ENCODE measurements at places on chromosomes 16 and 17.

GRCh38 chr17:78677303-78678221, 100.4 kb upstream of the DNAH17 start:
- DNase-seq = no peak

GRCh38 chr17:44995436-44996001, 27.4 kb upstream of the C1QL1 start:
- no peak for DNase-seq

DNA sequence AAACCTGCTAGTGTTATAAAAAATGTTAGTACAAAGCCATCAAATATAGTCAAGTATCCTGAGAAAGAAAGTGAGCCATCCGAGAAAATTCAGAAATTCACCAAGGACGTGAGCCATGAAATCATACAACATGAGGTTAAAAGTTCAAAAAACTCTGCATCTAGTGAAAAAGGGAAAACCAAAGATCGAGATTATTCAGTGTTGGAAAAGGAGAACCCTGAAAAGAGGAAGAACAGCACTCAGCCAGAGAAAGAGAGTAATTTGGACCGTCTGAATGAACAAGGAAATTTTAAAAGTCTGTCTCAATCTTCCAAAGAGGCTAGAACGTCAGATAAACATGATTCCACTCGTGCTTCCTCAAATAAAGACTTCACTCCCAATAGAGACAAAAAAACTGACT, 31.7 kb downstream of the RBBP6 start:
- no peak for DNase-seq

DNA sequence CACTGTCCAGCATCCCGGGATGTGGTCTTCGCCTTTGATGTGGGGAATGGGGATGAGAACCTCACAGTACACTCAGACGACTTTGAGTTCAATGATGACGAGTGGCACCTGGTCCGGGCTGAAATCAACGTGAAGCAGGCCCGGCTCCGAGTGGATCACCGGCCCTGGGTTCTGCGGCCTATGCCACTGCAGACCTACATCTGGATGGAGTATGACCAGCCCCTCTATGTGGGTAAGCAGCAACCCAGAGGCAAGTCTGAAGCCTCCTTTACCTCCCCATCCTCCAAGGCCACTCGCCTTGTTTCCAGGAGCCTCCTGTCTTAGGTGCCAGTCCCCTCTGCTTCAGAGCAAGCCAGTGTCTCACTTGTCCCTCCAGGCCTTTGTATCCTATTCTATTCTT, 10.2 kb downstream of the CNTNAP1 start:
- DNase-seq = no peak

DNA sequence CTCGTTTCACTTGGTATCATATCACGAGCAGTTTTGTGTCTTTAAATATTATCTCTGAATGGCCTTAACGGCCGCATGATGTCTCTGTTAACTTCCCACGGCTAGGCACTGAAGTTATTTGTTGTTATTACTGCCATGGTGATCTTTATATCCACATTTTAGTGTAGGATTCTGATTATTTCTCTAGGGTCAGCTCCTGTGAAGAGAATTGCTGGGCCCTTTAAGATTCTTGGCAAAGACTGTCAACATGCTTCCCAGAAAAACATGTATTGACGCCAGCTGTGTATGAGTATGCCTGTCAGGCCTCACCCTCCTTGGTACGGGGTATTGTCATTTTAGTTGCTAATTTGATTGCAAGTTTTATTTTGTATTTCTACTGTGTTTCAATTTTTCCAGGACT, 263.5 kb downstream of the SNX29 start:
- DNase-seq = no peak

DNA sequence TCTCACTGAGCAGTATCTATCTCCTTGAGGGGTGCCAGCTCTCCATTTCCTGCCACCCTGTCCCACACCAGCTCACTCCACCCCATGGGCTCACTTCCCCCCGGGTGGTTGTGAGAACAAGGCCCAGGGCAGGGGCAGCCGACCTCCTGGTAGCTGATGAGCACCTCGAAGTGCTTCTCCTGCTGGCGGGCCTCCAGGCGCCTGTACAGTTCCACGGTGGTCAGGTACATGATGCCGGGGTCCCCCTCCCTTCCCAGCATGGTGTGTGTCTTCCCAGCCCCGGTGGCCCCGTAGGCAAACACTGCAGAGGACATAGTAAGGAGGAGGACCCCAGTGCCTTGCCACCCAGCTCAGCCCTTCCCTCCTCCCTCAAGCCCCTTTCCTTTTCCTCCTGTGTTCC, 12.5 kb downstream of the KIF18B start:
- DNase-seq = no peak

DNA sequence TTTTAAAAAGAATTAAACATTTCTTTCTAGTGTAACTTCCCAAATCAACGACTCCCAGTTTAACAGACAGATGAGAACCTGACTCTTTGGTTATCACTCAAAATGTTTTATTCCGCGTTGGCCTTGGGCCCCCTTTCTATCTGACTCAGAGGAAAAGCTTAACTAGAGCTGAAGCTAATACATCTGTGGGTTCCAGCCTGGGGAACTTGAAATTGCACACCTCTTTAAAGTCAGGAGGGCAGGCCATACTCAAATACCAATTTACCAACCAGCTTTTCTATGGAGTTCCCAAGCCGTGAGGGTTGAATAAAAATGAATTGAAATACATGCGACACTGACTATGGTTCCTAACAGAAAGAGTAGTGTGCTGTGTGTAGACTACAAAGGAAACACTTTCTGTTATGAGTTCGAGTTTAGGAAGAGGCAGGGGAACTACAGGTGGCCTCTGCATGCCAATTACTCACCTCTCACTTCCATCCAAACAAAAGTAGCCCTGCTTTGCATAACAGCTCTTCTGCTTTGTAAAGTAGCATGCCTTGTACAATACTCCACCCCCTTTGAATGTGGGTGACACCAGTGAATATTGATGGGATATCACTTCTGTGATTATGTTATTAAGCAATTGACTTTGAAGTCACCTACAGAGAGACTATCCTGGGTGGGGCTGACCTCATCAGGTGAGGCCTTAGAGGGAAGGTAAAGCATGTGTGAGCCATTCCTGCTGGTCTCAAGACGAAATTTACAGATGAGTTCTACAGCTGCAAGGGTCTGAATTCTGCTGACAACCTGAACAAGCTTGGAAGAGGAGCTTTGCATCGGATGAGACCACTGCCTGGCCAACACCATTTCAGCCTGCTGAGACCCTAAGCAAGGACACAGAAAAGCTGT, 92.1 kb downstream of the WDR59 start:
- no peak for DNase-seq

DNA sequence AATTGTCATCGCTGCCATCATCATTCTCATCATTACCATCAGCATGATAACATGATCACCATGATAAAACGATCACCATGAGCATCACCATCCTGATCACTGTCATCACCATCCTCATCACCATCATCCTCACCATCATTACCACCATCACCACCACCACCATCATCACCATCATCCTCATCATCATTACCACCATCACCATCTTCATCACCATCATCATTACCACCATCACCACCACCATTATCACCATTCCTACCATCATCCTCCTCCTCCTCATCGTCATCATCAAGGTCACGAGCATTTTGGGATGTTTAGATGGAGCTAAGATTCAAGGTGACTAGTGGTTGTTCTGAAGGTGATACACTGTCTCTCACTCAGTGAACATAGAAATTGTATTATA, 221.0 kb downstream of the FOXL1 start:
- no peak for DNase-seq

GRCh38 chr16:4613636-4614570, 785 bp downstream of the UBALD1 start:
- no peak for DNase-seq

GRCh38 chr17:19986941-19987861, 9.6 kb upstream of the AKAP10 start:
- no peak for DNase-seq

GRCh38 chr17:33080091-33080490, 88.4 kb downstream of the SPACA3 start:
- no peak for DNase-seq

- no peak for DNase-seq
These were observed 22.9 kb downstream of the CLUH start for GRCh38 chr17:2688351-2689342.

GRCh38 chr16:51820176-51820575, 669.1 kb upstream of the SALL1 start:
- no peak for DNase-seq

- no peak for DNase-seq
These were observed 14.2 kb downstream of the SPHK1 start for GRCh38 chr17:76398523-76399174.

DNA sequence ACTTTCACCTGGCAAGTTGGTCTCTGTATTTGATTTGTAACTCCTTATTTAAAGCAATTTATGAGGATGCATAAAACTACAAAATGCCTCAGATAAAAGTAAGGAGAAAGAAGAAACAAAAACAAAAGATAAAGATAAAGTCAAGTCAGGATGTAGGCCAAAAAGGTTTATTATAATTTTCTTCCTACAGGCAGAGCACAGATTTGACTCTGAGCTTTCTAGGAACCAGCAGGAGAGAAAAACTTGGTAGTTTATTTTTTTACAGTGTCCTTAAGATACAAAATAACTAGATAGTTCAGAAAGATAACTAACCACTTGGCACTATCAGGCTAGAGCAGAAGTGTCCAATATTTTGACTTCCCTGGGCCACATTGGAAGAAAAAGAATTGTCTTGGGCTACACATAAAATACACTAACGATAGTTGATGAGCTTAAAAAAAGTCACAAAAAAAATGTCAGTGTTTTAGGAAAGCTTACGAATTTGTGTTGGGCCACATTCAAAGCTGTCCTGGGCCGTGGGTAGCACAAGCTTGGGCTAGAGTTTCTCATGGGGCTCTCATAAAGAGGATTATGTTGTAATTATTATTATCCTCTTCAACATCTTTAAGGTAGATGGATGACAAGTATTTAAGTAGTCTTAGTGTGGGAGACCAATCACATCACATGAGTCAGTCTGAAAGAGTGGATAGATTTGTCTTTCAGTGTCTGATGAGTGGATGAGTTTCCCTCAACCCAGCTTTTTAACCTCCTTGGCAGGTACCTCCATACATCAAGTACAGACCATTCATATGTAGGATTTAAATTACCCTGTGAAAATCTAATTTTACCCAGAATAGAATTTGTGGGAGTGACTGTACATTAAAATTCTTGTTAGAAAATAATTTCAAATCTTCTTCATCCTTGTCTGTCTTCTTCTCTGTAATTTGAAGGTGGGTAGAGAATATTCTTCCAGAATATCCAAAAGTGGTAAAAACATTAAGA, 17.0 kb downstream of the PAFAH1B1 start:
- DNase-seq = no peak

GRCh38 chr17:5097101-5097834, 14.4 kb downstream of the ZNF232 start:
- no peak for DNase-seq

DNA sequence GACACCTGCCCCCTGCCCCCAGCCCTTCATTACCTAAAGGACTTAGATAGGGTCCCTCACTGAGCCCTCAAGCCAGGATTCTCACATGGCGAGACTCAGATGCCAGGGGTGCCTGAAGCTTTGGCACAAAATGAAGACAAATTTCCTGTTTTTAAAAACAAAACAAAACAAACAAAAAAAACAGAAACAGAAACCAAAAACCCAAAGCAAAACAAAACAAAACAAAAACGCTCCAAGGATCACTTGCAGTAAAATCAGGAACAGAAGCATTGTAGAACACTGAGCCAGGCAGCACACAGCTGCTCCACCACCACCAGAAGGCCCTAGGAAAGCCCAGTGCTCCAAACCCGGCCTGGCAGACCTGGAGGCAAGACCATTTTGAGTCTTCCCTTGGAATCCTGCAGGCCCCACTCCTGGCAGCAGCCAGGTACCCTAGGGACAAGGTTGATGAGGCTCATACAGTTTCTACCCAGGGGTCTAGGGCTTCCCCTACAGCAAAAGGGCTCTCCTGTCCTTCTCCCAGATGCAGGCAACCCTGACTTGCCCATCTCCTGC, 20.8 kb downstream of the MYO18A start:
- no peak for DNase-seq

DNA sequence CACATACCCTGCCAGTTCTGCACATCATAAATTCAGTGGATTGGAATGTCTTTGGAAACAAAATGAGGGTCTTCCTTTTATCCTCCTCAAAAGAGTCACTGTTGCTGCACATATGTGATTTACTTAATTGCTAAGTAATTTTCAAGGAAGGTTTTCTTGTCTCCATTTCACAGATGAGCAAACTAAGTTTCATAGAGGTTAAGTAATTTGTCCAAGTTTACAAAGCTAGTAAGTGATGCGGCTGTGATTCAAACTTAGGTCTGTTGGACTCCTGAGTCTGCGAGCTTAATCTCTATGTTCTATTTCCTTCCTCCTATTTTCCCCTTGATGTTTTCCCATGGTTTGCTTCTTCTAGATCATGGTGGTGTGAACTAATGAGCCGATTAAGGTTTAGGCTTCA, 13.7 kb upstream of the ERN2 start:
- no peak for DNase-seq

DNA sequence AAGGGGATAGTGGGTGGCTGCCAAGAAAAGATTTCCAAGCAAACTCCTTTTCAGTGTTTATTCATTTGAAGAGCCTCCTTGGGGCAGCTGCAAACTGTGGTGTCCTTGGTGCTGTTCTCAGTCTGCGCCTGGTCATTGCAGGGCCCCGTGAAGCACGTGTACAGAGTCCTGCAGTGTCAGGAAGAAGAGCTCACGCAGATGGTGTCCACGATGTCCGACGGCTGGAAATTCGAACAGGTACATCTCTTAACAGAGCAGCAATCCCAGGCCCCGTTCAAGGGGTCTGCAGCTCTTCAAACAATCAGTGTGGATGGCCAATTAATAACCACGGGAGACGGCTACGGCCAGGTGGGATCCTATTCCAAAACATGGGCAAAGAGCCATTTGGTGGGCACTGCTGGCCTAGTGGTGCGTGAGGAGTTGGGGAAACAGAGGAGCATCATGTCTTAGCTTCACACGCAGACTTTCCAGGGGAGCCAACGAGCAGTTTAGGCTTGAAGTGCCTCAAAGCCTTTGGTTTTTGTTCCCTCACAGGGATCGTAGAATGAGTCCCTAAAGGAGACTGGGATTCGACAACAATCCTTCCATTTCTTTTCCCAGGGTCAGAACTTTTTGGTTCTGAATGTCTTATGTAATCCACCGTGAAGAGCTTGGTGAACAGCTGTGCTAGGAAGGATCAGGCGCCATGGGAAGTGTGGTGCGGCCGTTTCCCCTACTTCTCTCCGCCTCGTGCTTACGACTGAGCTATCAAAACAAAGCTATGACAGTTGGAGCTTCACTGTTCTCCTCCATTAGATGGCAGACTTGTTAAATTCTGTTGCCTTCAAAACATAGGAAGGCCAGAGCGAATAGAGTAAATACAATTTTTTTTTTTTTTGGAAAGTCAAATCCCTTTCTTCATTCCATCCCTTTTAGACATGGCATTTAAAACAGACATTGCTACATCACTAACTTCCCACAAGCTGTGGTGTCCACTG, 12.6 kb downstream of the KCTD2 start:
- peak; percentile 14 for DNase-seq

All from DMS153 (cell line).